ENCODE measurements at places on chromosomes 7 and 10. TPM values are rescaled to one million over a fixed set of nuclear protein-coding genes. Genes with fewer than 3 reads are reported as not detected.

Gene GLCCI1
- total RNA-seq: 6.7 TPM

Gene MSMB
- total RNA-seq: not detected

Gene AFAP1L2
- total RNA-seq: 0.77 TPM

Gene NODAL
- total RNA-seq: not detected

Gene CHCHD1
- 16.2 TPM for total RNA-seq

Gene EGR2
- 2.1 TPM for total RNA-seq

Gene RPEL1
- total RNA-seq: 0.17 TPM

Gene TBX20
- total RNA-seq: not detected

Data from fibroblast of lung (primary cell).